Urothelium cell line (cell line): ENCODE measurements at places on chromosomes 7 and 10.

- DNase-seq: no peak
Observed at GRCh38 chr10:132690821-132691610, 94.9 kb downstream of the NKX6-2 start.

GRCh38 chr10:121899727-121900126 lies 28.1 kb downstream of the ATE1 start:
- DNase-seq: no peak

DNA sequence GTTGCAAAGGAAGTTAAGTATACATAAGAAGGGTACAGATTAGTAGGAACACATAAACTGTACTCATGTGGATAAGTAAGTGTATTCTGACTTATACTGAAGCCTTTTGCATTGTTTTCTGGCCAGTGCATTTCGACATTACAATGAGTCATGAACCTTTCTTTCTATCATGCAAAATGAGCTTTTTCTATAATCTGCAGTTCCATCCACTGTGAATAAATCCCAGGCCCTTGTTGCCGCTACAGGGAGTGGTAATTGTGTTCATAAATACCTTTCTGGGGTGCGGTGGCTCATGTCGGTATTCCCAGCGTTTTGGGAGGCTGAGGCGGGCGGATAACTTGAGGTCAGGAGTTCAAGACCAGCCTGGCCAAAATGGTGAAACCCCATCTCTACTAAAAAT lies 858.3 kb downstream of the GRM8 start:
- no peak for DNase-seq

GRCh38 chr10:108567899-108568752 lies 1355.2 kb downstream of the XPNPEP1 start:
- no peak for DNase-seq

GRCh38 chr10:110500515-110500905 lies 2.8 kb downstream of the DUSP5 start:
- DNase-seq: peak; percentile 46

DNA sequence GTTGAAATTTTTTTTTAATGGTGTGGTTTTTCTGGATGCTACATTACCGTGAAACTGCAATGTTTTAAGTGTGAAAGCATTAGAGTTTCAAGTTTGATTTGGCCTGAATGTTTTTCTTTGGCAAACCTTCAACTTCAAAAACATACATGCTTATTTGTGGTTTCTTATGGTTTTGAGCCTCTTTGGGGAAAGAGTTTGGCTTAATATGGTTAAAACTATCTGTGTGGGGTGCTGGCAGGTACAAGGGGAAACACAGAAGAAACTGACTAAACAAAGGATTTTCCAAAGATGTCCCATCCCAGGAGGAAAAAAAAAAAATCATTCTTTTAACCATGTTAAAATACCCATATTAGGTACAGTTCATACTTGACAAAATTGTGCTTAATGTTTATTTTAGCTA lies 121.1 kb downstream of the HGF start:
- no peak for DNase-seq

- DNase-seq: no peak
Observed at GRCh38 chr7:43888993-43889945, 17.1 kb downstream of the URGCP start.

GRCh38 chr10:69364232-69364940 lies 52.3 kb downstream of the TACR2 start:
- DNase-seq: no peak
